Sigmoid colon (tissue), 7 donors: ENCODE measurements at places on chromosomes 16 and 17. TPM values are rescaled to one million over a fixed set of nuclear protein-coding genes. Genes with fewer than 3 reads are reported as not detected.

DNA sequence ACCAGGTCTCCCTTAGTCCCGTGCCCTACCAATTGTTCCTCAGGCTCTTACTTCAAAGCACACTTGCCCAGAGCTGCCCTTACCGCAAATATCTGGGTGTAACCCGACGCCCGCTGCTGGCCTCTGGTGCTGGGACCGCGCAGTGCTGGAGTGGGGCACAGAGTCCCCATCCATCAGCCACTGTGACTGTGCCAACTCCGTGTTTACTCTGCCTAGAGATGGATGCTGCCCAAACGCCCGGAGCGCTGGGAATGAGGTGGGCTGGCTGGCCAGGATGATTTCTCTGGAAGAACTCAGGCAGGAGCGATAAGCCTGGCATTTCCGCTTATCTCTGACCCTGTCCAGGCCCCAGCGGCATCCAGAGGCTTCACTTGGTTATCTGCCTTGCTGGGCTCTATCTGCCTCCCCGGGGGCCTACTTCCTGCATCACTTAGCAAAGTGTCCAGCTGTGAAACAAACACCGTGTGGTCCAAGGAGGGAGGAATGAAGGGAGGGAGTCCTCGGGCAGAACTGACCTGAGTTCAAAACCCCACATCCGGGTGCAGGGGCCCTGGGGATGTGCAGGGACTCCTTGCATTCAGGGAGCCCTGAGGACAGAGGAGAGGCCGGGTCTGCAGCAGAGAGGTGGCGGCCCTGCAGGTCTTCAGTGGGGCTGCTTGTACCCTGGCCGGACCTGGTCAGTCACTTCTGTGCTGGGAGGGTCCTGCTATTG lies 9.4 kb upstream of the MYLK3 start:
- no peak for DNase-seq

DNA sequence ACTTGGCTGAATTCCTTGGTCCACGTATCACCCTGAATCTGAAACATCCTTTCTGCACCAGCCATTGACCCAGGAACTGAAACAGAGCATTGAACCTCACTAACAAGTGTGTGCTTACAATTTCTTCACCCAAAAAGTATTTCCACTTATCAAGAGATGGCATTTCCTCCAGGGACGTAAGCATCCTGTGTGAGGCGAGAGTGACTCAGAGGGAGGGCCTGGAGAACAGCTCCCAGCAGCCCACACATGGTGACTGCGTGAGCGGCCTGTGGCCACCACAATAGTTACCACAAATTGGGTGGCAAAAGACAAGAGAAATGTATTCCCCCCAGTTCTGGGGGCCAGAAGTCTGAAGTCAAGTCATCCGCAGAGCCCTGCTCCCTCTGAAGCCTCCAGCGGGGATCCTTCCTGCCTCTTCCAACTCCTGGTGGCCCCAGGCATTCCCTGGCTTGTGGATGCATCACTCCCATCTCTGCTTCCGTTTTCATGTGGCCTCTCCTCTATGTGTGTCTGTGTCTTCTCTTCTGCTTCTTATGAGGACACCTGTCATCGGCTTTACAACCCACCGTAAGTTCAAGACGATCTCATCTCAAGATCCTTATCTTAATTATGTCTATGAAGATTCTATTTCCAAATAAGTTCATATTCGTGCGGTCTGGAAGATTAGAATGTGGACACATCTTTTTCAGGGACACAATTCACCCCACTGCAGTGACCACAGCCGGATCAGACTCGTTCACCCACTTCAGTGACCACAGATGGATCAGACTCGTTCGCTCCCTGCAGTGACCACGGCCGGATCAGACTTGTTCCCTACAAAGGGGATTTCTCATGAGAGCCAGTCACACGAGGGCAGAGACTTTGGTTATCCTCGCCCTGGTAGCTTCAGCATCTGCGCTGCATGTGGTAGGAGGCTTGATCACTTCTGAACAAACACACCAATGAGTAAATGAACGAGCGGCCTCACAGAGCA lies 122.6 kb upstream of the FOXF1 start:
- DNase-seq = no peak

- DNase-seq = no peak
Measured at GRCh38 chr16:75288596-75289120, 37.2 kb upstream of the BCAR1 start.

SAMD14 gene
- 0.71 TPM for total RNA-seq

DNA sequence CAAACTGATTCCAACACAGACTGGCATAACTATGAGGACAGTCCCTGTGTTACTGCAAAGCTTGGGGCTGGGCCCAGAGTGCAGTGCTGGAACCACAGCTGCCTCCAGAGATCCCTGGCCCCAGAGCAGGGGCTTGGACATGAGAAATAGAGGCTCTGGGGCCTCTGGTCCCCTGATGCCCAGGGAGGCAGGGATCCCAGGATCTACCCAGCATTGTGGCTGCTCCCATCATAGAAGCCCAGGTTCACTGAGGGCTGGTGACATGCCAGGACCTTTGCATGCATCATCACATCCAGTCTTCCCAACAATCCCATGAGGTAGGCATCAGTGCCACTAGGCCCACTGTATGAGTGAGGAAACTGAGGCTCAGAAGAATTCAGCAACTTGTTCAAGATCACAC lies 95.8 kb downstream of the TMEM132E start:
- no peak for DNase-seq

GRCh38 chr16:86324320-86324719 lies 186.0 kb upstream of the FOXF1 start:
- DNase-seq = peak; percentile 65

DNA sequence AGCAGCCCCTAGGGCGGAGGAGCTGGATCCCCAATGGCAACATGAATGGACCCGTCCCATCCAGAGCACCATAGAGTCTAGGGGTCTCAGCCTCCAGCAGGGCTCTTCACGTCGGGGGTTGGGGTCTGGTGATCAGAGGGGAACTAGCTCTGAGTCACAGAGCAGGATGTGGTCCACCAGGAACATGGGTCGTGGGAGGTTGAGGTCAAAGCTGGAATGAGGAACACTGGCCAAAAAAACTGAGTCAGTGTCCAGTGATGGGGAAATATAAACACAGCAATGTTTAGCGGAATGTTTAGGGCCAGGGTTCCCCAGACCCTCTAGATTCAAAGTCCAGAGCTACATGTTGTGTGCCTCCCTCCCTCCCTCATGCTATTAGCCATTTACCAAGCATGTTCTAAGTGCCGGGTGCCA lies 79.1 kb upstream of the C16orf82 start:
- DNase-seq = no peak

- DNase-seq = no peak
Measured at GRCh38 chr16:6110346-6110745, 1012.8 kb upstream of the EEF2KMT start.

- no peak for DNase-seq
Measured at GRCh38 chr16:79463841-79464240, 136.7 kb downstream of the MAF start.

DNA sequence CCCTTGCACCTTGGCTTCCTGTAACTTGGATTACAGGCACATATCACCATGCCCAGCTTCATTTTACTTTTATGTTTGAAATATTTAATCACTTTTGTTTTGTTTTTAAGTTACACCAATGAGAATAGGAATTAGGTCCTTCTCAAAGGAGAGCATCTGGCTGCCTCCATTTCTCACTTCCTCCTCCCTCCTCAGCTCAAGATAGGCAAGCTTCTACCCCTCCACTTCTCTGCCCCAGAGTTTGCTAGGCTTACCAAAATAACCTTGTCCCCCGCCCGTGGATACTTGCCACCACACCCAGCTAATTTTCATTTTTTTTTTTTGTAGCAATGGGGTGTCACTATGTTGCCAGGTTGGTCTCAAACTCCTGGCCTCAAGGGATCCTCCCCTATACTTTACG lies 17.9 kb downstream of the GABARAPL2 start:
- DNase-seq = no peak

DNA sequence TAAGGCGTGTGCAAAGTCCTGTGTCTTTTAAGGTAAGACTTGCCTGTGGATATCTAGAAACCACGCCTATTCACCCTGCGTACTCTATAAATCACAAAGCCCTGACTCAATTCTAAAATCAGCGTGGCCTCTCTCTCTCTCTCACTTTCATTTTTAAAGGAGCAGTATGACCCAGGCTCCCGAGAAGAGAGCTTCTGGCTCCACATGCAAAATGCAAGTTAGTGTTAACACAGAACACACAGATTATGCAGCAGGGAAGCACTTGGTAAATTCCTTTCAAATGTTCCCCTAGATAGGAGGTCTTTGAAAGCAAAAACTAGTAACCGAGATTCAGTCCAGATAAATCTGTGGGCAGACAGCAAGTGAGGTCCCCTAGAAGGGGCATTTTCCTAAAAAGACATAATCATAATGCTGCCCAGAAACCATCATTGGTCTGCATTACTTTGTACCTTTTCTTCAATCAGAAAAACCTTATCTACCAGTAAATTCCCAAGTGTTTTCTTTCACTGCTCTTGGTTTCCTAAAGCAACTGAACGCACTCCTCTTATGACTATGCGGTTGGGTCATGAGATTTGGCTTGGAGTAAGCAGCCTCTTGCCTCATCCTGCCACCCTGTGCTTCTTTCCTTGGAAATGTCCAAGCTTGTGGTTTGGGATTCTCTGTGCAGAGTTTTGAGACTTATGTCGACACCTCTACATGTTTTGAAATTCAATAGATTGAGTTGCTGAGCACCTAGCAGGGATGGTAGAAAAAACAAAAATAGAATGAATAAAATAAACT lies 31.7 kb upstream of the KCNJ2 start:
- DNase-seq = peak; percentile 86

GRCh38 chr16:19479302-19479721 lies 42.6 kb downstream of the GDE1 start:
- DNase-seq = no peak

- DNase-seq = no peak
Measured at GRCh38 chr16:17802571-17802970, 331.8 kb upstream of the XYLT1 start.

- DNase-seq = no peak
Measured at GRCh38 chr16:60059141-60059540, 1325.0 kb upstream of the GOT2 start.

DNA sequence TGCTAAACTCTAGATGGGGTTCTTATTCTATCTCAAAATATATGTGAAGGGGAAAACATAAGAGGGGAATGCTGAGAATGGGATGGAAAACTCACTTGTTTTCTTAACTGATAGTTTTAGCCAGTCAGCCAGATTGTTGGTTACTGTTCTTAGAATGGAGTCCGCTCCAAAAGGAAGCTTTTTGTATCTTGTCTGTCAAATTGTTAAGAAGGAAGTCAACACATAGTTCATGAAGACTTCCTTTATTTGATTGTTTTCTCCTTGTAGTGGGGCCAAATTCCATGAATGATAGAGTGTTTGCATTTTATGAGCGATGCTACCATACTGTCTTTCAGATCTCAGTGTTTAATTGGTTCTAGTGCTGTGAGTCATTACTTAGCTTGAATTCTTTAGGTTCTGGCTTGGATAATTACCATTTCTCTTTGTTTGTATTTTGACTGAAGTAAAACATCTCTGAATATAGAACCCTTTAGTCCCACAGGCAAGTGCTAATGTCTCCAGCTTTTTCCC lies 98.3 kb upstream of the GOT2 start:
- no peak for DNase-seq

DNA sequence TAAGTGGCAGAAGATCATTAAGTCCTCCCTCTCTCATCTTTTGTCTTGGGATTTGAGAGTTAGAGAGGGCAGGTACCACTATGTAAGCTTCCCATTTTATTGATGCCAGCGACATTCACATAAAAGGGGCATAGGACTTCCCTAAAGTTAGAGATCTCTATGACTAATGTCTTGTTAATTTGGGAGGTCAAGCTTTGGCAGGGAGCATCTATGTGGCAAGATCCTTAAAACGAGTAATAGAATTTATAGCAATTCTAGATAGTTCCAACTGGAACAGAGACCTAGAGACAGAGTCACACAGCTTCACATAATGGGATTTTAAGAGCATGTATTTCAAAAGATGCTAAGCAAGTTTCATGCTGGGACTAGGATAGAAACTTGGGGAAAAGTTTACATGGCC lies 308.0 kb downstream of the MAP2K6 start:
- DNase-seq = no peak

- peak; percentile 41 for DNase-seq
Measured at GRCh38 chr16:27579087-27579980, 29.4 kb downstream of the KATNIP start.

DNA sequence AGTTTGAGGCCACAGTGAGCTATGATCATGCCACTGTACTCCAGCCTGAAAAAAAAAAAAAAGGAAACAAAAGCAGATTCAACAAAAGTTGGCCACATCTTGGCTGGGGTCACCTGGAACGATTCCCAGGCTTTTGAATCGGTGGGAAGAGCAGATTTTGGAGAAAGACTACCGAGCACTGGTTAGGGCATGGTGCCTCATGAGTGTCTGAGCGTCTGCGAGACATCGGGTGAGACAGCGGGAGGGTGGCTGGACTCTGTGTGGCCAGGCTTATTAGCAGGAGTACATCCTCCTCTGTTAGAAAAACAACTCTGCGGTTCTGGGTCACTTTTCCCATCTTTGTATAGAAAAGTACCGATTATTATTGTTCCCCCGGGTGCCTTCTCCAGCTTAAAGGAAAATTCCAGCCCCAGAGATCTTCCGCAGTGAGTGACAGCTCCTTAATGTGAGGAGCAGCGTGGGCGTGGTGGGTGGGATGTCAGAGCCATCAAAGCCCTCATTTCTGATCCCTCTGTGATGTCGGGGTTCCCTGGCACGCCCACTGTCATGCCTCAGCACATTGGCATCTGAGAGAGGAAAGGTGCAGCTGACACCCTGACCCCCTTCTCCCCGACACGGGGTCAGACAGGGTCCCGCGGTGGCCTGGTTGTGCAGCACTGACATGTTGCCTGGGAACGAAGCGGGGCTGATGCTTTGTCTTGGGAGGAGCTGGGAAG lies 6.9 kb downstream of the RGS9 start:
- DNase-seq = no peak

- DNase-seq = no peak
Measured at GRCh38 chr17:10328206-10328605, 44.6 kb downstream of the MYH13 start.

TRPV3 gene
- total RNA-seq = 3.3 TPM

DNA sequence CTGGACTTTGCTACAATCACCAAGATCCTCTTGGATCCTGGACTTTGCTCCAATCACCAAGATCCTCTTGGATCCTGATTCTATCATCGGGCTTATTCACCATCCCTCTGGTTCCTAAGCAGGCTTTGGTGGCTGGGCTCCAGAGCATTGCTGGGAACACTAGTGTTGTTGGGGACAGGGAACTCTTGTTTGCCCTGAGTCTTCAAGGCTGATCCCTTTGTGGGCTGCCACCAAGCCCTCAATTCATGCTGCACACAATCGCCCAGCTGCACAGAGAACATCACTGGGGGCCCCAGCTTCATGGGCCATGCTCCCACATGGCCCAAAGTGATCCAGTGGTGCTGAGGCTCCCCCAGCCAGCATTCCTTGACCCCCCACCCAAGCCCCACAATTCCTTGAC lies 88.3 kb downstream of the TMEM132E start:
- DNase-seq = no peak

IRF8 gene
- 9.2 TPM for total RNA-seq

GRCh38 chr17:28053044-28053670 lies 10.7 kb downstream of the NLK start:
- no peak for DNase-seq

RAB26 gene
- not detected for total RNA-seq

MPP2 gene
- 11.8 TPM for total RNA-seq

USP32 gene
- total RNA-seq = 50.9 TPM

CCL16 gene
- not detected for total RNA-seq
